Stimulated activated CD4-positive, alpha-beta T cell treated with anti-CD3 and anti-CD28 coated beads, Interleukin-1b, Interleukin-23, amount 100 ng/mL, for 24 hours (primary cell): ENCODE measurements at places on chromosomes 5 and 9.

GRCh38 chr5:133298447-133298846, 246.6 kb downstream of the HSPA4 start:
- DNase-seq, result no peak

DNA sequence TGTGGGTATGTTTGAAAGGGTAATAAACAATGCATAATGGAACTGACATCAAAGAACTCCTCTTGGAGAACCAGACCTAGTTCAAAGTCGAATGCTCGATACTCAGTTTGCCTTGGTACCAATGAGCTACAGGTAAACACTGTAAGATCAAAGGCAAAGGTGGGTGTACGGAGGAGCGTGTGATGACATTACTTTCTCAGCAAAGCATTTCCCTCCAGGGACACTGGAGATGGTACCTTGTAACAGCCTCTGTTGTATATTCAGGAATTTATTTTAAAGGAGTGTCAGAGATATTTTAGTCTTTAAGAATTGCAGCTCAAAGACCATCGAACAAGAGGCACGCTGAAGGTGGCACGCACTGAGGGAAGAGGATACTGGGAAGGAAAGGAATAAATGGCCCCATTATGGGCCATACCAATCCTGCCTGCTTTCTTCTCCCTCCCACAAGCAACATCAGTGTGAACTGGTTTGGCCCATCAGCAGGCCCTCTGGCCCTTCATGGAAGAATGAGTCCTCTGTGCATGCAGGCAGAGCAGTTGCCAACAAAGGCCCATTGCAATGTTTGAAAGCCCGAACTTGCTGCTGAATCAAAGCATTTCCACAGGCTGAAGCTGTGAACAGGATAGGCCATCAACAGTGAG, 410.2 kb downstream of the ACTL7B start:
- DNase-seq, result no peak

DNA sequence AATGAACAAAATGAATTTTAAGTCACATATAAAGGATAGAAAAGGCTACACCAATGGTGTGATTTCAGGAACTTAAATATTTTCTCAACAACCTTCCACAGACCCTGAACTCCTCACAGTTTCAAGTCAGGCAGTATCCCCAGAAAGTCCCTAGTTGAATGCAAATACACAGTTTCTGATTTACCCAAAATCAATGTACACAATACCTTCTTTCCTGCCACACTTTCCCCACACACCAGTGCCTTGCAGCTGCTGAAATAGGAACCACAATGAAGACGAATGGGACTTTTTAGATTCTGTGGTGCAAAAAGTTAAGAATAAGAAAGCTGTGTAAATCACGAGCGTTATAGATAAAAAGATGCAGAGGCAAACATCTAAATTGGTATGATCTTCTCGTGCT, 552.4 kb upstream of the MEF2C start:
- no peak for DNase-seq

DNA sequence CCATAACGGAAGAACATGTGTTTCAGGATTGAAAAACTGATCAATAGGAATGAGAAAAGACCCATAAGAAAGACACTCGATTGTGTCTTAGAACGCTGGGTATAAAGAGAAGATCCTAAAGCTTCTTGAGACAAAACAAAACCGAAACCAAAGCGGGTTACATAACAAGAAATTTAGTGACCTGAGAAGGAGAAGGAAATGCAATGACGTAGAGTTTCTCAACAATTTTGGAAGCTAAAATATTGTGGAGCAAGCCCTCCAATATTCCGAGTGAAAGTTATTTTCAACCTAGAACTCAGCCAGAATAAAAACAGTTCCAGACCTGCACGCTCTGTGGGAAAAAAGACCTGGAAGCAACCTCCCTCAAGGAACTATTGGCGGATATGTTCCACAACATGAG, 81.9 kb upstream of the FREM1 start:
- DNase-seq, result no peak

DNA sequence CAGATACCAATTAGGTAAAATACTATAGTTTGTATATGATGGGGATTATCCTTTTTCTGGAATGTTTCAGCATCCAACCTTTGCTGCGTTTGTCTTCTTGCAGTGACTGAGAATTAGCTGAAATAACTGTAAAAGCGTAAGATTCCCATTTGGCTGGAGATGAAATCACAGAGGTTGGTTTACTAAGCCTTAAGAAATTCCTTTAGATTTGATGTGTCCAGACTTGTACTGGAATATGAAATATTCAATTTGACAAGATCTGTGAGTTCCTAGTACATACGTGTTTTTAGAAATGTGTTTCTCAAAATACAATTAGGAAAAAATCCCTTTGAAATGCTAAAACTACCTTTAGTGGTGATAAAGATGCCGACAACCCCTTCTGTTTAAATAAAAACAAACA, 286.0 kb upstream of the DMRT1 start:
- DNase-seq, result no peak

- DNase-seq, result no peak
These were observed 11.9 kb downstream of the EHMT1 start for GRCh38 chr9:137630679-137631078.

DNA sequence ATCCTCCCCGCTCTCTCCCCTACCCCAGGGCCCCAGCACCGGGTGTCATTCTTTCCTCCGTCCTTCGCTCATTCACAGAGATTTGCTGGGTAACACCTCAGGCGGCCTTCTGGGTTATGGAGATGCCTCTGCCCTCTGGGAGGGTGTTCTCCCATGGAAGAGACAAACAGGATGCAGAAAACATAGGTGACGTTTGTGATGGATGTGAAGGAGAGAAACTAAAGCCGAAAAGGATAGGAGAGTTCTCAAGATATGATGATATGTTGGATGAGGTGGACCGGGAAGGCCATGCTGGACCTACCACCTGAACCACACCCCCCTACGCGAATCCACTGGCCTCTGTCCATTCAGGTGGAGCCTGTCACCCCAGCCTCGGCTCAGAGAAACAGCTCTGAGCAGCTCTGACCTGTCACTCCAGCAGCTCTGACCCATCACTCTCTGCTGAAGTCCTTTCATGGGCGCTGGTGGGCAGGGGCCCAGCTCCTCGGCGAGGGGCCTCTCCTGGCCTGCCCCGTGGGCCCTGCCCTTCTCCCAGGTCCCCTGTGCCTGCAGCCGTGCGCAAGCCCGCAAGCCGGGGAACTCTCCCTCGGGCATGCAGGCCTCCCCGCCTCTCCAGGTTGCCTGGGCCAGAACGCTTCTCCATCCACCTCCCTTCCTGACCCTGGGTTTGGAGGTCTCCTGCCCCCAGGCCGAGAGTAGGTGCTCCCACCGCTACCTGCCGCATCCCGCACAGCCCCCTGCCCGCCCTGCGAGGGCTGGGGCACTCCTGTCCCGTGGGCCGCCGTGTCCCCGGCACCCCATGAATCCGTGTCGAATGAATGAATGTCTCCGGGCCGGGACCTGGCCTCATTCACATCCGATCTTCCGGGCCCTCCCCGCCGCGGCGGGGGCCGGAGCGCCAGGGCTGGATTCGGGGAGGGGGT, 717 bp upstream of the NCS1 start:
- DNase-seq, result no peak

DNA sequence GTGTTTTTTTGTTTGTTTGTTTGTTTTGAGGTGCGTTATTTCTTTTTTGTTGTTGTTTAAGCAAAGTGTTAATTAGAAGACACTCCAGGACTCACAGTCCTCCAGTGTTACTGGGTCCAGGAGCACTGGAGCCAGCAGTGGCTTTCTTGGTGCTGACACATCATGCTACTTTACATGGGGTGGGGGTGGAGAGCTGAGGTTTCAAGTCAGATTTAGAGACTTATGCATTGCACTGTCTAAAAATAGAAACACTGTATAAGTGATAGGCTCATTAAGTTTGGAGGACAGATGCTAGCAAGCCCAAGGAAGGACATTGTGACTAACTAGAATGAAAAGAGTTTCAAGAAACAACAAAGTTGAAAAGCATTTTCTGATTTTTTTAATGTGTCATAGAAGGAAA, 2209.2 kb downstream of the MAT2B start:
- no peak for DNase-seq
